ENCODE measurements at places on chromosomes 6 and 20.

GRCh38 chr6:47733879-47734558, 35.6 kb downstream of the ADGRF4 start:
- peak; percentile 31 for DNase-seq

- no peak for DNase-seq
Observed at GRCh38 chr6:10465629-10466499, 51.0 kb upstream of the TFAP2A start.

GRCh38 chr6:105897131-105897530, 189.0 kb upstream of the PRDM1 start:
- DNase-seq, result no peak

DNA sequence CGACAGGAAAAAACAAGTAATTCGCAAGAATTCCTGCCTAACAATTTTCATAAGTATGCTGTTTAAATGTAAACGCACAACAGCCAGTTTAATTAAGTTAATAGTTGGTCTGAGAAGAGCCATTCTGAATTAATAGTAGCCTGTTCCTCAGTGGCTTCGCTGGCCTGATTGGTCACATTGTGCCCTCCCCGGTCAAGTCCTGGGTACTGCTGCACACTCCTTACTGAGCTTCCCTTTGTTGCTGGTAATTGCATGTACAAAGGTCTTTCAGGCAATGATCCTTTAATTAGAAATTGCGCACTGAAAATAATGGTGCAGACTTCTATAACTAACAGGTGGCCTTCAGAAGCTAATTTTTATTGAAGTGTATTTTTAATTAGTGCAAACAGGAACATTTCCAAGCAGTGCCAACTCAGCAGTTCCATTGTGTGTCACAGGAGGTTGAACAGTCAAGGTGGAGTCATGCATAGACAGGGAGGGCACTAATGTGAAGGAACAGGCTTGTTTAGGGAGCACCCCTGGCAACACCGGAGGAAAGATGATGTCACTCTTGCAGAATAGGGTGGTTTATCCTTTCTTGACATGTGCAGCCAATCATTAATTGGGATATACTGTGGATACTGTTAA, 92.6 kb upstream of the SLC22A23 start:
- DNase-seq, result no peak

DNA sequence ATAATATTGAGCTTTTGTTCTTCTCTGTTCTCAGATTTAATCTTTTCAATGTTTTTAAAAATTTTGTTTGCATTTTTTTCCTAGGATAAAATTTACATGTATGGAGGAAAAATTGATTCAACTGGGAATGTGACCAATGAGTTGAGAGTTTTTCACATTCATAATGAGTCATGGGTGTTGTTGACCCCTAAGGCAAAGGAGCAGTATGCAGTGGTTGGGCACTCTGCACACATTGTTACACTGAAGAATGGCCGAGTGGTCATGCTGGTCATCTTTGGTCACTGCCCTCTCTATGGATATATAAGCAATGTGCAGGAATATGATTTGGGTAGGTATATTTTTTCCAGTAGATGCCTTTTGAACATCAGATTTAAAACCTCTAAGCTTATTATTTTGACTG, 89.8 kb downstream of the ATRN start:
- DNase-seq, result no peak

DNA sequence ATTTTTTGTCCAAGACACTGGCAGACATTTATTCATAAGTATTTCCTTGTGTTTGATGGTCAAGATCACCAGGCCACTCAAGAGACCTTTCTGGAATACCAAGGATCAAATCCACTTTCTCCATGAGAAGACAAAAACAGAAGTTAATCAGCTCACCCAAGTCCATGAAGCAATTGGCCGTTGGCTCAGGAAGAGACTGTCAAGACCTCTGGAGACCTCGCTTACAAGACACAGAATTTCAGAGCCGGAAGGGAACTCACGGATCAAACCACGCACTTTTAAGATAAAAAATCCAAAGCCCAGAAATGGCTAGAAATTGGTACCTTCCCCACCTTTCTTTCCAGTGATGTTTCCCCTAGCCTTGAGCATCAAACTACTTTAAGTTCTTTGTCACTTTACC, 3.3 kb downstream of the TRERF1 start:
- DNase-seq, result no peak

DNA sequence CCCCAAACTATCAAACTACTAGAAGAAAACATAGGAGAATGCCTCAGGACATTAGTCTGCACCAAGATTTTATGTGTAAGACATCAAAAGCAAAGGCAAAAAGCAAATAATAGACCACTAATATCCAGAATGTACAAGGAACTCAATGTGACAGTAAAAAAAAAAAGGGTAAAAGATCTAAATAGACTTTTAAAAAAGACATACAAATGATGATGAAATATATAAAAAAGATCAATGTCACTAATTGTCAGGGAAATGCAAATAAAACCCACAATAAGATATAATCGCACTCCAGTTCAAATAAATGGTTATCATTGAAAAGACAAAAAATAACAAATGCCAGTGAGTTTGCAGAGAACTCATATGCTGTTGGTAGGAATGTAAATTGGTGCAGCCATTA, 118.3 kb upstream of the DUSP22 start:
- no peak for DNase-seq

- no peak for DNase-seq
Observed at GRCh38 chr6:38775870-38776269, 60.8 kb downstream of the DNAH8 start.

GRCh38 chr6:156961282-156961892, 184.2 kb downstream of the ARID1B start:
- DNase-seq, result no peak

- no peak for DNase-seq
Observed at GRCh38 chr6:138231381-138231886, 13.1 kb upstream of the PBOV1 start.

GRCh38 chr6:108684771-108685329, 124.1 kb downstream of the FOXO3 start:
- DNase-seq, result peak; percentile 21

GRCh38 chr6:145118224-145118623, 617.1 kb downstream of the EPM2A start:
- DNase-seq, result no peak

GRCh38 chr6:83006270-83006905, 59.3 kb downstream of the UBE3D start:
- no peak for DNase-seq

DNA sequence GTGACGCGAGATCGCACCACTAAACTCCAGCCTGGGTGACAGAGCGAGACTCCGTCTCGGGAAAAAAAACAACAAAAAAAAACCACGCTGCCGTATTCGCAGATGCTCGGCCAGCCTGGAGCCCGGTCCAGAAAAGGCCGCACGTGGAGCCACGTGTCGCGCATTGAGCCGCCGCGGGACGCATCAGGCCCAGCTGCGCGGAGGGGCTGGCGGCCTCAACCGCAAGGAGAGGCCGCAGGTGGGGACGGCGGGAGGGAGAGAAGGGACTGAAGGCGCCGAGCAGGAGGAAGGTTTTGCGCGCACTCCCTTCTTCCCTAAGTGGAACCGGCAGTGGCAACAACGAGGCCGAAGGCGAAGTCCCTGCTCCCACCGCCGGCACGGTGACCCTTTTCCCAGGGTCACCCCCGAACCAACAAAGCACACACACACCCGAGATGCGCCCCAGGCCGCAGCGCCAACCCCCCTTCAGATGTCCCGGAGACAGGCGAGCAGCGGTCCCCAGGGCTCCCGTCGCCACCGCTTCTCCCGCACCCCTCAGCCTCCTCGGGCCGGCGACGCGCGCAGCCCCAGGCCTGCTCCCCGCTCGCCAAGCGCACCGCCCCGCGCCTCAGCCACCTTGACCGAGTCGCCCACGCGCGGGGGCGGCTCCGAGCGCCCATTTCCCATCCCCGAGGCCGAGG, 681 bp downstream of the SYCP2 start:
- DNase-seq, result no peak

DNA sequence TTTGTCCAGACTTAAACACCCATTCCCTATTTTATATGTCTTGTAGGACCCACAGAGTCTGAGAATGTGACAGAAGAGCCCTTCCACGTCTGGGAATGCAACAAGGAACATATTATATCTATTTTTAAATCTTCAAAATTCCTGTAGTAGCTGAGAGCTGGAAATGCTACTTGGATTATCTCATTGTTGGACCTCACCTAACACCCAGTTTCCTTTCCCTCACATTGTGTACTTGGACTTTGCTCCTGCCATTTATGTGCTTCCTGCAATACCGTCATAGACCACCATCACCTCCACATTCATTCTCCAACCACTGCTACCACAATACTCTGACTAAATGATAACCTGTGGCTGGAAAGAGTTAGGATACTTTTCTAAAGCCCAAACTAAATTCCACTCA, 335.4 kb downstream of the COL12A1 start:
- no peak for DNase-seq

GRCh38 chr20:22581437-22582385, 2.7 kb downstream of the FOXA2 start:
- no peak for DNase-seq

- DNase-seq, result peak; percentile 49
Observed at GRCh38 chr6:130027948-130028347, 9.6 kb downstream of the L3MBTL3 start.

DNA sequence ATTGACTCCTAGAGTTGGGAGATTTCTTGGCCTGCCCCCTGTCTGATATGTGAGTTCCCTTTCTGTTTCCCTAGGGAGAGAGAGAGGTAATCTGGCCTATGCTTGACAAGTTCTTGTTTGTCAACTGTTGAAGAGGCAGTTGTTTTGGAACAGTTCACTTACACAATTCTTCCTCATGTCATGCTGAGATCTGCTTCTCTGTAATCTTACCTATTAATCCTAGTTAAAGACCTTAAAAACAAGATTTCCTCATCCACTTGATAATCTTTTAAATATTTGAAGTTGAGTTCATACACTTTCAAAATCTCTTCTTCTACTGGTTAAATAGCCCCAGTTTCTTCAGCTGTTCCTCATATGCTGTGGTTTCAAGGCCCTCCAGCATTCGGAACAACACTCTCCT, 89.9 kb downstream of the FIG4 start:
- no peak for DNase-seq

- no peak for DNase-seq
Observed at GRCh38 chr6:115634887-115635286, 425.8 kb downstream of the FRK start.

DNA sequence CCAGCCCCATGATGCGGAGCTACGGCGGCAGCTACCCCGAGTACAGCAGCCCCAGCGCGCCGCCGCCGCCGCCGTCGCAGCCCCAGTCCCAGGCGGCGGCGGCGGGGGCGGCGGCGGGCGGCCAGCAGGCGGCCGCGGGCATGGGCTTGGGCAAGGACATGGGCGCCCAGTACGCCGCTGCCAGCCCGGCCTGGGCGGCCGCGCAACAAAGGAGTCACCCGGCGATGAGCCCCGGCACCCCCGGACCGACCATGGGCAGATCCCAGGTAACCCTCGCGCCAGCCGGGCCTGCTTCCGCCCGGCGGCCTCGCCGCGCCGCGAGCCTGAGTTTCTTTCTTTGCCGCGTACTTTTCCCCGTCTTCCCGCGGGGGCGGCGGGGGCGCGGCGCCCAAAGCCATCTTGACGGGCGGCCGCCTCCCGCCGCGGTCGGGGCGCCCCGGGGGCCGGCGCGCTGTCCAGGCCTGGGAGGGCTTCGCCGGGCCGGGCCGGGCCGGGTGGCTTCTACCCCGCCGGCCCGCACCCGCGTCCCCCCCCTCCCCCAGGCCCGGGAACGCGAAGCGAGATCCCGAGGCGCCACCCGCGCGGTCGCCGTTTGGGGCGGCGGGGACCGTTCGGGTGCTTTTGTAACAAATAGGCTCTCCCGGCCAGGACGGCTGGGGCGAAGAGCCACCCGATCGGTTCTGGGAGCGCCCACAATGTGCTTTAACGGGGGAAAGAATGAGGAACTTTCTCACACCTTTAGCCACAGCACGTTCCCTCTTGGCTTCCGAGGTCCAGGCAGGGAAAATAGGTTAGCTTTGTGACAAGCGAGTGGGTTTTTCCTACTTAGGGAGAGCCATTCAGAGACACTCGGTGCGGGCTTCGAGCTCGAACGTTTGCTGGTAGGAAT, 2.3 kb downstream of the ARID1B start:
- no peak for DNase-seq

- DNase-seq, result no peak
Observed at GRCh38 chr6:24721461-24722215, 2.7 kb upstream of the C6orf62 start.

Measured in hematopoietic multipotent progenitor cell (in vitro differentiated cells).